ENCODE measurements at places on chromosomes 5 and 9.

DNA sequence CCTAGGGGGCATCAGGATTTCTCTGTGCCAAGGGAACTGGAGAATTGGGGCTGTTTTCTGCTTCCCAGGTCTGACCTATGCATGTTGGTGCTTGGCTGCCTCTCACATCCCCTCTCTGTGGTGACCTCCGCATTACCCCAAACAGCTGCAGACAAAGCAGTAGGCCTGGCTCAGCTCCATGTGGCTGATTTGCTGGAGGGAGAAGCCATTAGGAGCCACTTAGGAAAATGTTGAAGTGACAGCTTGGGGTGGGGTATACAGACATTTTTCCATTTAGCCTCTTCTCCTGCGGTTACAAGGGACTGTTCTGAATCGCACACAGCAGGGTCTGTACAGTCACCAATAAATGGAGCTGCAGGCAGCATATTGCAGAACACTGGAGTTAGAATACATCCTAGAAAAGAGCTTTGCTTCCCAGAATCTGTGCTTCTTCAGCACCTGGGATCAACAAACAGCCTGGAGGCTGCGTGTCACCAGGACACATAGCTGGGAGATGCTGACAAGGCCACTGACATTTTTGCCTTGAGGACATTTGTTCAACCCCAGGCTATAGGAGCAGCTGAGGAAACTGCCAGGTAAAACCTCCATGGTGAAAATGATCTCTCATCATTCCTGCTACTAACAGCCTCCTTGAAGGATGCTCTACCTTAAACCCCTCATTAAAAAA lies 335.3 kb downstream of the DIRAS2 start:
- no peak for DNase-seq

- no peak for DNase-seq
Measured at GRCh38 chr9:91896513-91897121, 53.4 kb downstream of the ROR2 start.

DNA sequence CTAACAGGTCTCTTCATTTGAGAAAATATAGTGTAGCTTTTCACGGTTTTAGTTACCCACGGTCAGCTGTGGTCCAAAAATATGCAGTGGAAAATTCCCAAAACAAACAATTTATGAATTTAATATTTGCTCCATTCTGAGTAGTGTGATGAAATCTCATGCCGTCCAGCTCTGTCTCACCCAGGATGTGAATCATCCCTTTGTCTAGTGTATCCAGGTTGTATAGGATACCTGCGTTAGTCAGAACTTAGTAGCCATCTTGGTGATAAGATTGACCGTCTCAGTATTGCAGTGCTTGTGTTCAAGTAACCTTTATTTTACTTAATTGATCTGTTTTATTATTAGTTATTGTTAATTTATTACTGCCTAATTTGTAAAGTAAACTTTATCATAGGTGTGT lies 41.1 kb downstream of the NDUFS4 start:
- no peak for DNase-seq

GRCh38 chr5:167802755-167803431 lies 488.6 kb upstream of the WWC1 start:
- DNase-seq, result no peak

- DNase-seq, result no peak
Measured at GRCh38 chr5:6803981-6804550, 90.8 kb downstream of the TENT4A start.

DNA sequence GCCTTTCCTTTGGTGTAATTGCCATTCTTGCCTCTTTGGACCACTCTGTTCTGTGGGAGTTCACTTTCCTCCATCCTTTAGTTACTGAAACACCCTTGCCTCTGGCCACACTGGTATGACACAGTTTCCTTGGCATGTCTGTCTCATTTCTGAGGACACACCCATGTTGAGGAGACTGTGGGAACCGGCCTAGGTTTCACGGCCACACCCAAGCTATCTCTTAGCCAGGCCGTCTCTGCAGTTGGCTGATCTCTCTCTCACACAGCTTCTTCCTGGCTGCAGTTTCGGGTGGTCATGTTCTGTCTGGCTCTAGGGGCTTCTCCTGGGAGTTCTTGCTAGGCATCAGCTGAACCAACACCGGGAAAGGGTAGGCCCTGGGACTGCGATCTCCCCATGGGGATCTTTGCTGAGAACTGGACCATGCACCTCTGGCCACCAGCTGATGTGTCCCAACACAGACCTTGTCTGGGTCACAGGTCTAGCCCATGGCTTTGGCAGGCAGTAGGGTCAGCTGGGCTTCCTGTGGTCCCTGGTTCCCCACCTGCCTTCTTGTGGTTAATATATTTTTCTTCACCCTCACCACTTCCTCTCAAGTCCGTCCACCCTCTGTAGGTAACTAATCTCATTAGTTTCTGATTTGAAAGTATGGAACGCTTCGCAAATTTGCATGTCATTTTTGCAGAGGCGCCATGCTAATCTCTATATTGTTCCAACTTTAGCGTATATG lies 24.9 kb downstream of the ARHGEF37 start:
- no peak for DNase-seq

GRCh38 chr5:95969651-95970358 lies 8.2 kb upstream of the ELL2 start:
- no peak for DNase-seq

GRCh38 chr9:138100711-138101350 lies 223.2 kb downstream of the CACNA1B start:
- no peak for DNase-seq

DNA sequence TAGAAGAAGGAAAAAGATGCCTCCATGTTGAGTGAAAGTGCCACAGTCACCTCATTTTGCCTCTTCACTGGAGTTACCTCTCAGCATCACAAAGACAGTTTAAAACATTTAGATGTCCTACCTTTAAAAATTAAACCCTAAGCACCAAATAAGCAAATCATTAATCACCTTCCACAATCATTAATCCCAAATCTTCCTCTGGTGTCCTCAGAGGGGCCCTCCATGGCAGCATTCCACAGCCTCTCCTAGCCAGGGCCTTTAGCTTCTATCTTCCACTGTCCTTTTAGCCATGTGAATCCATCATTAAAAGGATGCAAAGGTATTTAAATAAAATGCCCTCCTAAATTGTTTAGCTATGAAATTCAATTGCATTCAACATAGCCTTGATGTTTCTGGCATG lies 310.8 kb downstream of the PDE4D start:
- DNase-seq, result no peak

DNA sequence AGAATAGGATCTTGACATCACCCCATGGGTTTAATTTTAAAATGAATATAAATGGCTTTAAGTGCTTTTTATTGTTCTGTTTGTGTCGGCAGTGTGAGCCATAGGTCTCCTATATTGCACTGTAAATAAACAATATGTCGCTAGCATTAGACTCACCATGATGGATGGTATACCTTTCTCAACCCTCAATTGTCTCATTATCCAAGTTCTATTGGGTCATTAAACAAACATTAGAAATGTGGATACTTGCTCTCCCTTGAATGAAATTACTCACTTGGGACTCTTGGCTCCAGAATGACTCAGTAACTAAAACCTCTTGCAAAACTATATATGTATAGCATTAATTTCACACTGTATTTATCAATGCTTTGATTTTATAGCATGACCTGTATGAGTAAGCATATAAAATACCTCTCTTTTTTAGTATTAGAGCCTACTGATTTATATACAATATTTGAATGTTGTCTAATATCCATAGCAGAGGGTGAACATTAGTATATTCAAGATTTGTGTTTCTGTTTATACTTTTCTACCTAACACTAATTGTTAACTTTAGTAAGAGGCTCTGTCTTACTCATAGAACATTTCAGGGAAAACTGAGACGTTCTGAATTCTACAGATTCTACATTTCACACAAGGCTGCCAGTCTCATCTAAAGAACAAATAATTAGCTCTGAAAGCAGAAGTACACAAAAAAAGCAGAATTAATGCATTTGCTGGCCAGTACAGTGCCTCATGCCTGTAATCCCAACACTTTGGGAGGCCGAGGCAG lies 303.8 kb upstream of the PRR16 start:
- no peak for DNase-seq

DNA sequence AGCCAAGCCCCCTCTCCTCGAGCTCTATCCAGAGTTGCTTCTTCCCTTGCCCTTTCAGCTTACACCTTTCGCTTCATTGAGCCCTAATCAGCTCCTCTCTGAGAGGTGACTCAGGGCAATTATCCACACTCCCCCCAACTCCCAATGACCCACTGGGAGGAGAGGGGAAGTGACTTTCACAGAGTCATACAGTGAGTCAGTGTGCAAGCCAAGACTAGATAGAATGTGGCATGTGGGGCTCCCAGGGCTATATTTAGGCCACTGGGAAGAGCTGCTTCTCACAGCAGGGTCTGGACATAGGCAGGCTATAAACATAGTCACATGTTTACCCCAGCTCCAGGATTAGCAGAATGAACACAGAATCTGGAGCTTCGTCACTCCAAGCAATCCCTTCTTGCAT lies 57.4 kb downstream of the NRG2 start:
- no peak for DNase-seq

- no peak for DNase-seq
Measured at GRCh38 chr9:134846699-134847098, 33.9 kb upstream of the FCN2 start.

GRCh38 chr5:139388198-139388821 lies 1.4 kb downstream of the MZB1 start:
- DNase-seq, result no peak

GRCh38 chr5:88480801-88481499 lies 212.3 kb upstream of the TMEM161B start:
- no peak for DNase-seq

DNA sequence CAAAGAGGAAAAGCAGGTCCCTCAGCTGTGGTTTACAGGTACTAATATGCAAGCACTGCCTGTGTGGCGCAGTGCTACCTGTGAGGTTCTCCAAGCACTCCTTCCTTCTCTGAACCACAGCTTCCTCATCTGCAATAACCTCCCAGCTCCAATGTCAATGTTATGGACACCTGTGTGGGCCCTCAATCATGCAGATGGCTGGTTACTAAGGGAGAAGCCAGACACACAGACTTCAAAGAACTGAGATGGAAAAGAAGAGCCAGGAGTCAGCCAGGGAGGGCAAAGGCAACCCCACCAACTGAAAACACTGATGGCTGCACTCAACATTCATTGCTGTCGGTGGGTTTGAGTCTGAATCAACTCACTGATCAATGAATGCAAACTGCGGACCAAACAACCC lies 77.7 kb downstream of the NR6A1 start:
- no peak for DNase-seq
